ENCODE measurements at places on chromosomes 4 and X.

- DNase-seq: no peak
Measured at GRCh38 chr4:54017308-54017707, 47.1 kb downstream of the CHIC2 start.

GRCh38 chrX:12843668-12844279 lies 23.1 kb upstream of the TLR7 start:
- DNase-seq: no peak

DNA sequence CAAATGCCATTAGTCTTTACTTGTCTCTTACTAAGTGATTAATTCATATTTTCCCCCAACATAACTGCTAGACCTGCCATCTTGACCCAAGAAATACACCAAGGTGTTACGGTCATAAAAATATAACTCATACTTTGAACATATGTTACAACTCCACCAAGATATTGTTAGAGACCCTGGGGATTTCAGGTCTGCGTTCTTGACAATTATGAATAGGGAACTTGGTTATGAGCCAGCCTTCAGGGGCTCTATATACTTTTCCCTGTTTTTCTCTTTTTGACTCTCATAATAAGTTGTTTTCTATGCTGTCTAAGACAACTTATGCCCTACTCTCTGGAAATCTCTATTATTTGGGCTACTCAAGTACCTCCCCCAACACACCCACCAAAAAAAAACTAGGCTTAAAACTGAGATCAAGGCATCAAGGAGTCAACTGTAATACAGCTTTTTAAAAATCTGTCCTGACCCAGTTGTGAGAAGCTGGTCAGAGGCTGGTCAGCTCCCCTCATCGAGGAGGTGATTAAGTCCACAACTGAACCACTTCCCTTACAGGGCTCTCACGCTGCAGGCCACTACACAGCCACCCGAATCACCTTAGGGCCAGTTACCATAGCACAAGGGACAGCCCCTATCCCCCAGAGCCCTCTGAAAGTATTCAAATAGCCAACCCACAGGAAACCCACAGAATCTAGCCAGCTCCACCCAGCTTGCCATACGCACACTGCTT lies 10.5 kb upstream of the TLR3 start:
- no peak for DNase-seq

DNA sequence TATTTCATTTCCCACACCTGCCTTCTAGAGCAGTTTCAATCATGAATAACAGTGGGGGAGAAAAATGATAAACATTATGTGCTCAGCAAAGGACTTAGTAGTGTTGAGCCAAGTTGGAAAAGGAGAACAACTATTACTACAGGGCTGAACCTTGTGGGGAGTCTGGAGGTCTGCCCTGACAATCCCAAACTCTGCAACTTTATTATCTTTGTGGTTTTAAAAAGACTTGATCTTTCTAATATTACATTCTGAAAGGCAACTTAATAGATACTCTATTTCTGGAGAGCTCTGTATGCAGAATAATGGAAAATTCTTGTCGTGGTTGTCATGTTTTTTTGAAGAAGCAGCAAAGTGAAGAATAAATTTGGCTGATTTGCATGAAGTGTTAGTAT lies 116.1 kb downstream of the SPCS3 start:
- DNase-seq: no peak

DNA sequence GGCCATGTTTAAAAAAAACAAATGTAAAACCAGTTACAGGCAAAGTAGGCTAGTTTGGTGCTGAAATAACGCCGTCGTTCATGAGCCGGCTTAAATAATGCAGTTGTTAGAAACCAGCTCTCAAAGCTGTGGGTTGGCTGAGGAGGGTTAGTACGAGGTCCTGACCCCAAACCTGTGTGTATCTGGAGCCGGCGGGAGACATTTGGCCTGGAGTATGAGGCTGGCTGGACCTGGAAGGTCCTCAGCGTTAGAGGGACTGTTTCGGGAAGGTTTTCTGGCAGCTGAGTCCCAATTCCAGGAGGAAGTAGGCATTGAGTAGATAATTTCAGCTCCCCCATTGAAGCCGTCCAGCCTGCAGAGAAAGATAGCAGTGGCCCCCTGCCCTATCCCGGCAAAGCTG lies 73.4 kb upstream of the PPP2R3B start:
- no peak for DNase-seq

GRCh38 chr4:1475277-1476139 lies 69.3 kb upstream of the NKX1-1 start:
- DNase-seq: no peak

GRCh38 chr4:37662861-37663390 lies 23.2 kb downstream of the RELL1 start:
- DNase-seq: no peak

Data from uterus (tissue), 4 donors.